M059J (cell line): ENCODE measurements at places on chromosomes 1 and 21.

- DNase-seq: no peak
Observed at GRCh38 chr1:79790950-79791349, 784.4 kb upstream of the ADGRL4 start.

- DNase-seq: no peak
Observed at GRCh38 chr1:42784946-42785693, at the start of gene TMEM269. TMEM269 (plus strand) TSS chr1:42784991; CDS start chr1:42789894, 4,903 bp downstream.

GRCh38 chr1:40306296-40306695 lies 10.8 kb downstream of the COL9A2 start:
- DNase-seq: no peak

DNA sequence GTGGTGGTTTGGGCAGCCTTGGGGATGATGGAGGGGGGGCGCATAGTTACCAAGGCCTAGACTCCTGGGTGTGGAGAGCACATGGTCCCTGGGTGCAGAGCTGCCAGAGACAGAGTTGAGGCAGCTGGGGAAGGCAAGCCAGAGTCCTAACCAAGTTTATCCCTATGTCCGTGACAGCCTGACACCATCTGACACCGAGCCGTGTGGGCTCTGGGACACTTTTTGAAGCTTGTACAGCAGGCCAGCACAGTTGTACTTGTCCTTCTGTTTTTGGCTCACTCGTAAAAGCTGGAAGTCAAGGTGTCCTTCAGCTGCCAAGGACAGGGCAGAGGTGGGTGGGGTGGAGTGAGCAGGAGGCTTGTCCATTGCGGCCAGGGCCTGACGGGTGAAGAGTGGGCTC lies 28.5 kb downstream of the SLC26A9 start:
- no peak for DNase-seq

DNA sequence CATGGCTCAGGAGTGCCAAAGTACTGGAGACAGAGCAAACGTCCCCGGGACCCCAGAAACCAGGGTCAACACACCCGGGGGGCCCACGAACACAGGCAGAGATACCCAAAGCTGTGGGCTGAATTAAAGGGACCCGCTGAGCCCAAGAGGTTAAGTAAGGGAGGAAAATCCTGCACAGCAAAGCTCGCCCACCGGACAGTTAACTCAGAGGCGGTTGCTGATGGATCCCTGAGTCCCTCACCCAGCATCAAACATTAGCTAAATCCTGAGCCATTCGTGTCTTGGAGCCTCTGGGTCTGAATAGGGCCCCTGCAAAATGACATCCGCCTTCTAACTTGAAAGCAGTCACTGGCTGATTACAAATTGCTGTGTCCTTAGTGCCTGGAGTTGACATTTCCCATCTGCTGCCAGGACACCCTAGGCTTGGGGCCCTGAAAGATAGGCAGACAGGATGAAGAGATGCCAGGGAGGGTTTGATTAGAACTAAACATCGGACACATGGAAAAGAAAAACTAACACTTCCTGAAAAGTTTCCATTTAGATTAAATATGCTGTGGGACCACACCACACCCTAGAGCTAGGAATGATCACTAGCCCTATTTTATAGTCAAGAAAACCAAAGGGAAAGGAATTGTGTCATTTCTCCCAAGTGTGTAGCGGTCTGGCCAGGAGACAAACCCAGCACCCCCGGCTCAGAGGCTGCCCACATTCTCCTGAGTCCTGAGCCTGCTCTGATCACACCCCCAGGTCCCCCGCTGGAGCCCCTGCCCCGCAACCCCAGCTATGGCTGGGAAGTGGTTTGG lies 239.3 kb downstream of the NPHP4 start:
- DNase-seq: no peak

GRCh38 chr1:28343405-28343804 lies 14.6 kb downstream of the MED18 start:
- DNase-seq: peak; percentile 92
